ENCODE measurements at places on chromosomes 16 and 17.

DNA sequence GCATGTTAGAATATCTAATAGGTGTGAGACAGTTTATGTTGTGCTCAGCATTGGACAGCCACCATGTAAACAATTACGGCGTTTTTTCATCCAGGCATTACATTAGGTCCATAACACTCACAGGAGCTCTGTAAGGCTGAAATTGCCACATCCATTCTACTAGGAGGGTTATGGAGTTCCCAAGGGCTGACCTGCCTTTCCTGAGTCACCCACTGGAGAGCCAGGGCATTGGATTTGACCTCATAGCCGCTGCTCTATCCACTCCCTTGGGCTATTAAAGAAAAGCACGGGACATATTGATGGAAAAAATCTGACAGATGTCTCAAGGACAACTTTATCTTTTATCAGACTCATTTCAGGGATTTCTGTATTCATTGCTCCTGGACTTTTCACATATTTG is 306.3 kb upstream of the HSBP1 start:
- DNase-seq, result no peak

GRCh38 chr16:1413684-1414531 is 596 bp downstream of the UNKL start:
- peak; percentile 51 for DNase-seq

DNA sequence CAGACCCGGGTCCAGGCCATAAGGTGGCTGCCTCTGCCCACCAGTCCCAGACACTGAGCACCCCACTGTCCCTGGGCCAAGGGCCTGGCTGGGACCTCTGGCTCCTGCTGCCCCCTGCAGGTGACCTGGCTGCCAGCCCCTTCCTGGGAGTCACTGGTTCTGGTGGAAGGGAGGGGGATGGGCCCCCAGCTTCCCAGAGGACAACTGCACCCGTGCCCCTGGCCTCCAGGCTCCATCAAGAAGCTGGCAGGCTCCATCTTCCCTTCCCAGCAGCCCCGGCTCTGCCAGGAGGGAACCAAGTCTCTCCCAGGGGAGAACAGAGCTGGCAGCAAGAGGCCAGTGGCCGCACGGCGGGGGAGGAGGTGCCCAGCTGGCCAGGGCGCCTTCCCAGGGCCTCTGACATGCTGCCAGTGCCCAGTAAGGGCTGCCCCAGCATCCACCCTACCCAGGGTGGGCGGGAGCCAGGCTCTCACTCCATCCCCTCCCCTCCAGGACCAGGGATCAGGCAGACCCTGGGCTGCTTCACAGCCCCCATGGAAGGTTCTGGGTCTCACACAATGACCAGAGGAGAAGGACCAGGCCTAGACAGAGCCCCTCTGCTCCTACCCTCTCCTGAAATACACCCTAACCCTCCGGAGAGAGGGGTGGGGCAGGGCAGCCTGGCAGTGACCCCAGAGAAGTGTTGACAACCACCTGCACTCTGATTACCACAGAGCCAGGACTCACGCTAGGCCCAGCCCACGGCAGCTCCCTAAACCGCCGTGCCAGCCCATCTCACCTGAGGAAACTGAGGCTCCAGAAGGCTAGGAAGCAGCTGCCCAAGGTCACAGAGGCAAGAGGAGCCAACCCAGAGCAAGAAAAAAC is 3.6 kb downstream of the CLUH start:
- no peak for DNase-seq

- DNase-seq, result no peak
Measured at GRCh38 chr16:66334853-66335574, 31.5 kb upstream of the CDH5 start.

DNA sequence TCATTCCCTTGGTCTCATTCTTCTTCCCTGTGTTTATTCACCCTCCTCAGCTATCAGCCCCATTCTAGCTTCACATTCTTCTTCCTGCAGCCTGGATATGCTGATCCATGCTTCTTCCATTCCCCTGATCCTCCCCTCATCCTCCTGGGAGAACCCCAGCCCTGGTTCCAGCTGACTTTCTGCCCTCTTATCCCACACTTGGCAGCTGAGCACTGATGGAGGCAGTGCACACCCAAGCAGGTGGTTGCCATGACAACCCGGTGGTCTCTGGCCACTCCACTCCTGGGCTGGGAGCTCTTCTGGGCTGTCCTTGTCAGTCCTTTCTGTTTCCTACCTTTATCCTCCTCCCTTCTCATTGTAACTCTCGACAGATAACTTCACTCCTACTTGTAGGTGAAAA is 16.7 kb upstream of the TUBG2 start:
- no peak for DNase-seq

DNA sequence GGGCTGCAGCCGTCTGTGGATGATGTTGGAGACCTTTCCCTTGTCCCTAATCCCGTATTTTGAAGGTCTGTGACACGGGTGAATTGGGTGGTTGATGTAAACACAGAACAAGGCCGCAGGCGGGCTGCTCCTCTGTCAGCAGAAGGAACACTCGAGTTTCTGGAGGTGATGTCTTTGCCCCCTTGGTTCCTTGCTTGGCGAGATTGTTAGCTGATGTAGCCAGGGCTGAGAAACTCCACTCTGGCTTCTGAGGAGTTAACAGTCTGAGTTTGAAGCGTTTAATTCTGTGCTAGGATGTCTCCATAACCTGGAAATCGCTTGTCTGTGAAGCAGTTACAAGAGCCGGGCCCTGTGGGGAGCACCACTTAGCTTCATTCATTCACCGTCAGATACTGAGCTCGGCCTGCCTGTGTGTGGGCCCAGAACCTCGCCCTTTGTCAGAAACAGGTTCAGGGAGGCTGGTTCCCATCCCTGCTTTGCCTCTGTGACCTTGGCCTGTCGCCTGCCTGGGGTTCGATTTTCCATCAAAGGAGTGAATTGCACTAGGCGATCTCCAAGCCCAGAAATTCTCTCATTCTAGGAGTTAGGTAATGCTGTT is 1.3 kb downstream of the MAPK8IP3 start:
- no peak for DNase-seq

- no peak for DNase-seq
Measured at GRCh38 chr17:45038728-45039634, 12.5 kb downstream of the DCAKD start.

All from activated CD4-positive, alpha-beta T cell treated with anti-CD3 and anti-CD28 coated beads for 24 hours (primary cell).